ENCODE measurements at places on chromosomes 1 and 21.

DNA sequence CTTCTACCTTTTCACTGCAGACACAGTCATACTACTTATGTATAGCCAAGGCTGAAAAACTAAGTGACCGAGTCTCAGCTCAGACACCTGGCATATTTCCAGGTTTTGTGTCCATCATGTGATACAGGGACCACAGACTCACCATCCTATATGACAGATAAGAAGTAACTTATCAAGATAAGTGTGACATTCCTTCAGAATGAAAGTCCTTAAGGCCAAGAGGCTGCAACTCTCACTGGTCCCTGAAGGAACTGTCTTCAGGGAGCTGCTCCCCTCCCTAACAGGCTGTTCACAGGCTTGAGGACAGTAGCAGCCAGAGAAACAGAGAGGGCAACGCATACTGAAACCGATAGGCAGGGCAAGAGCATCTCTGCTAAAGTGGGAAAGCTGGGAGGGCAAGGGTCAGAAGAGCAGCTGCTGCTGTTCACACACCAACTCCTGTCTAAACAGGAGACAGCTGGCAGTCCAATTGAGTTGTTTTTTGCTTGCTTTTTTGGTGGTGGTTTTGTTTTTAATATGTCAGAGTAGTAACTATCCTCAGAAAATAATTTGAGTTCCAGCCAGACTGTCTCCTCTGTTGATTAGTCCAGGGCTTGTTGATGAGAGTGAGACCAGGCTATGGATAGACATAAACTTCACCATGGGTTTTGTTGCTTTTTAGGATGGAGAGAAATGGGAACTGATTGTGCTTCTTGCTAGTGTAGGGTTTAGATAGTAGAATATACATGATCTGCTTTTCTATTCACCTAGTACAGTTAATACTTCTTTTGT, 67.7 kb downstream of the MACF1 start:
- DNase-seq, result no peak

GRCh38 chr1:5888606-5889211, 103.5 kb downstream of the NPHP4 start:
- DNase-seq, result no peak

GRCh38 chr1:29644812-29645211, 408.5 kb downstream of the PTPRU start:
- DNase-seq, result no peak

GRCh38 chr1:111219557-111220286, 7.8 kb upstream of the CHI3L2 start:
- DNase-seq, result no peak

DNA sequence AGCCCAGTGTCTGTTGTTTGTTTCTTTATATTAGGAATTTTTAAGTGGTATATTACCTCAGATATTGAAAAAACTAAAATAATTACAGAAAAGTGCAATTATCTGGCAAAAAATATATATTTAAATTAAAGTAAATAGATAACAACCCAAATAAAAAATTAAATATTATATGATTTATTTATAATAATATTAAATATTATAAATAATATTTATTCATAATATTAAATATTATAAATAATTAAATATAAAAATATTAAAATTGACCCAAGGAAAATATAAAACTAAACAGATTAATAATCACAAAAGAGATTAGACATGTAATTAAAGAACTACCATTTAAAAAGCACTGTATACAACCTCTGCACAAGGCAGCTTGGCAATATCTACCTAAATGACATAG, 331.9 kb upstream of the POGK start:
- DNase-seq, result no peak

- DNase-seq, result no peak
These were observed 199.4 kb upstream of the EDN2 start for GRCh38 chr1:41683681-41684500.

Measured in RWPE1 (cell line).